ENCODE measurements at places on chromosomes 1 and 21. TPM values are rescaled to one million over a fixed set of nuclear protein-coding genes. Genes with fewer than 3 reads are reported as not detected.

The LRRC38 gene
- total RNA-seq: not detected

DNA sequence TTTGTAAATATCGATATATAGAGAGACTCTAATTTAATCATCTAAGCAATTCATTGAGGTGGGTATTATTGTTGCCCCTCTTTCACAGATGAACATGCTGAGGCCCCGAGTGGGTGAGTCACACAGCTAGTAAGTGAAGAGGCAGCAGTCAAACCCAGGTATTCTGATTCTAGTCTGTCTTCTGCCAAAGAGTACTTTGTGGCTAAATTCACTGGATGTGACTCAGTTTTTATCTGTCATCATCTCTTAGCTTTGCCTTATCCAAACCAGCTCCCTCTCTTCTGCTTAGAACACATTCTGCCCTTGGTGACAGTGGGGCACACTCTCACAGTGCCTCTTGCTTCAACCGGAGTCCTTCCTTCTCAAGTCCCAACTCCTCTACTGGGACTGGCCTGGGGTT lies 11.5 kb downstream of the FCRL5 start:
- DNase-seq: no peak

DNA sequence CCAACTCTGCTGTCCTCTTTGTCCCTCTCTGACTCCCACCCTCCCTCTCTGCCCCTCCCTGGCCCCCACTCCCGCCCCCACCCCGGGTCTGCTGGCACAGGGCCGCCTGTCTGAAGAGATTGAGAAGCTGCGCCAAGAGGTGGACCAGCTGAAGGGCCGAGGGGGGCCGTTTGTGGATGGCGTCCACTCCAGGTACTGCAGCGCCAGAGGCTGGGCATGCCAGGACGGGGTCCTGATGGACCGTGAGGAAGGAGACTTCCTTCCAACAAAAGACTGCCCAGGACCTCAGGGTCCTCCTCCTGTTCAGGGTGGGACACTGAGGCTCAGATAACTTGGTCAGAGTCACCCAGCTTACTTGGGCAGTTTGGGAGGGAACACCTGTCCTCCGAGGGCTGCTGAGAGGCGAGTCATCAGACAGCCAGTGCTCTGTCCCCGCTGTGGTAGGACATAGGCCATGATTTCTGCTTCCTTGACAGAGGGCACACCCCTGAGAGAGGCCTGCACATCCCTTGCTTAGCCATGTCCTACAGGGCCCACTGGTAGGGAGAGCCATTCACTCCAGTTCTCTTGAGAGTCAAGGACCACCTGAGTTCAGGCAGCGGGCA lies 23.4 kb downstream of the PPFIA4 start:
- no peak for DNase-seq

DNA sequence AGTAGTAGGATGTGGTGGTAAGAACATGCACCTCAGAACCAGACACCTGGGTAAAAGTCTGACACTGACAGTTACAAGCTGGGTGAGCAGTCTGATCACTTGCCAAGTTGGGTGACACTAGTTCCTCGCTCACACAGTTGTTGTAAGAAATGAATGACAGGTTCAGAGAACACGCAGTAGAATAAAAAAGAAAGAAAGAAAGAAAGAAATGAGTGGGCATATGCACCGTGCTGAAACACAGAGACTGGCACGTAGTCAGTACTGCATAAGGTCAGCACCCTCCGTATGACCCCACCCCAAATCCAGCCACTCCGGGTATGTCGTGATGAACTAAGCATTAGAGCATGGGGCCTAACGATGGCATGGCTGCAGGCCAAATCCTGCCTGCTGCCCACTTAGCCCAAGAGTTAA lies 90.6 kb downstream of the GLUL start:
- DNase-seq: no peak

The COL8A2 gene
- total RNA-seq: 1.2 TPM

GRCh38 chr1:243402868-243403267 lies 147.0 kb downstream of the SDCCAG8 start:
- DNase-seq: no peak

GRCh38 chr1:36123356-36123755 lies 1.7 kb downstream of the COL8A2 start:
- no peak for DNase-seq

GRCh38 chr1:93252598-93252997 lies 72.1 kb downstream of the CCDC18 start:
- no peak for DNase-seq

- no peak for DNase-seq
These were observed 19.7 kb downstream of the MRPL37 start for GRCh38 chr1:54219688-54220003.

The WASF2 gene
- 121 TPM for total RNA-seq

DNA sequence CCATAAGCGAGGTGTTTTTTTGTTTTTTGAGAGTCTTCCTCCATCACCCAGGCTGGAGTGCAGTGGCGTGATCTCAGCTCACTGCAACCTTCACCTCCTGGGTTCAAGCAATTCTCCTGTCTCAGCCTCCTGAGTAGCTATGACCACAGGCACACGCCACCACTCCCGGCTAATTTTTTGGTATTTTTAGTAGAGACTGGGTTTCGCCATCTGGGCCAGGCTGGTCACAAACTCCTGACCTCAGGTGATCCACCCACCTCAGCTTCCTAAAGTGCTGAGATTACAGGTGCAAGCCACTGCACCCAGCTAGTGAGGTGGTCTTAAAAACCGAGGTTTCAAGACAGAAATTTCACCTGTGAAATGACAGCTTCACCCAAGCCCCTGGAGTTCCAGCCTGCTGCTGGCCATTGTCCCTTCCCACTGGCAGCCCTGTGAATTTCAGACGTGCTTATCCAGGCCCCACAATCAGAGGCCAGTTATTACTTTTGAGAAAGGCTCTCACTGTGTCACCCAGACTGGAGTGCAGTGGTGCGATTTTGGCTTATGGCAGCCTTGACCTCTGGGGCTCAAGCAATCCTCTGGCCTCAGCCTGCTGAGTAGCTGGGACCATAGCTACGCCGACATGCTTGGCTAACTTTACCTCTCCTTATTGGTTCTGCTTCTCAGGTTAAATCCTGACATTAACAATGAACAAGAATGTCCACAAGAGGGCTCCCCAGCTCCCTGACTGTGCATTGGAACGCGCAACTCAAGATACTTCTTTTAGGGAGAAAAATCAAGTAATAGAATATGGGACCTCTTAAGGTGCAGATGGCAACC lies 19.4 kb downstream of the ENO1 start:
- DNase-seq: no peak

GRCh38 chr1:158049853-158050252 lies 56.4 kb downstream of the KIRREL1 start:
- no peak for DNase-seq

GRCh38 chr1:167487614-167488013 lies 30.7 kb downstream of the CD247 start:
- no peak for DNase-seq

The RGSL1 gene
- total RNA-seq: not detected

DNA sequence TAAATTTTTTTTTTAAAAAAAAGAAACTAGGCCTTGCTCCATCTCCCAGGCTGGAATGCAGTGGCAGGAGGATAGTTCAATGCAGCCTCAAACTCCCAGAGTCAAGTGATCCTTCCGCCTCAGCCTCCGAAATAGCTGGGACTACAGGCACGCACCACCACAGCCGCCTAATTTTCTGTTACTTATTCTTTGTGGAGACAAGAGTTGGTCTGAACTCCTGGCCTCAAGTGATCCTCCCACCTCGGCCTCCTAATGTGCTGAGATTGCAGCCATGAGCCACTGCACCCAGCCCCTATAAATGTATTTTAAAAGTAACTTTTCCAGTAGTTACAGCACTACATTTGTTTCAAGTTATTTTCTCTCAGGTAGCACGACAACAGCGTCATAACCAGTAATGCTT lies 2.3 kb downstream of the BRWD1 start:
- DNase-seq: no peak

DNA sequence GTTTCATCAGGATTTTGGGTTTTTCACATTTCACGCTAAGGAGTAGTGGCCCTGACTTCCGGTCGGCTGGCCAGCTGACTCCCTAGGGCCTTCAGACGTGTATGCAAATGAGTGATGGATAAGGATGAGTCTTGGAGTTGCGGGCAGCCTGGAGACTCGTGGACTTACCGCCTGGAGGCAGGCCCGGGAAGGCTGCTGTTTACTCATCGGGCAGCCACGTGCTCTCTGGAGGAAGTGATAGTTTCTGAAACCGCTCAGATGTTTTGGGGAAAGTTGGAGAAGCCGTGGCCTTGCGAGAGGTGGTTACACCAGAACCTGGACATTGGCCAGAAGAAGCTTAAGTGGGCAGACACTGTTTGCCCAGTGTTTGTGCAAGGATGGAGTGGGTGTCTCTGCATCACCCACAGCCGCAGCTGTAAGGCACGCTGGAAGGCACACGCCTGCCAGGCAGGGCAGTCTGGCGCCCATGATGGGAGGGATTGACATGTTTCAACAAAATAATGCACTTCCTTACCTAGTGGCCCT lies 23.1 kb upstream of the TNFRSF1B start:
- DNase-seq: no peak

The PATJ gene
- 36.2 TPM for total RNA-seq

DNA sequence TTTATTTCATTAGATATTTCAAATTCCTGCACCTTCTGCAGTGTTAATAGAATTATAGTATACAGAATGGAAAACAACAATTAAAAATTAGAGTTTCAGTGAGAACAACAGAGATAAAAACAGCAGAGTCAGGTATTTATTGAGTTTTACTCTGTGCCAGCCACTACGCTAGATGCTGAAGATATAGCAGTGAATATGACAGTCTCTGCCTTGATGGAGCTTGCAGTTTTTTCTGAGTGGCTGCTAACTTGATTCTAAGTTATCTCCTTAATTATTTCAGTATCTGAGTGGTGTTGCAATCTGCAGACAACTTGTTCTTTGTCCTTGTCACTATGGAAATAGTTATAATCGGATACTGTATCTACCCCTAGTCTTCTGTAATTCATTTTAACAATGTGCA lies 384.3 kb upstream of the ZRANB2 start:
- DNase-seq: no peak

DNA sequence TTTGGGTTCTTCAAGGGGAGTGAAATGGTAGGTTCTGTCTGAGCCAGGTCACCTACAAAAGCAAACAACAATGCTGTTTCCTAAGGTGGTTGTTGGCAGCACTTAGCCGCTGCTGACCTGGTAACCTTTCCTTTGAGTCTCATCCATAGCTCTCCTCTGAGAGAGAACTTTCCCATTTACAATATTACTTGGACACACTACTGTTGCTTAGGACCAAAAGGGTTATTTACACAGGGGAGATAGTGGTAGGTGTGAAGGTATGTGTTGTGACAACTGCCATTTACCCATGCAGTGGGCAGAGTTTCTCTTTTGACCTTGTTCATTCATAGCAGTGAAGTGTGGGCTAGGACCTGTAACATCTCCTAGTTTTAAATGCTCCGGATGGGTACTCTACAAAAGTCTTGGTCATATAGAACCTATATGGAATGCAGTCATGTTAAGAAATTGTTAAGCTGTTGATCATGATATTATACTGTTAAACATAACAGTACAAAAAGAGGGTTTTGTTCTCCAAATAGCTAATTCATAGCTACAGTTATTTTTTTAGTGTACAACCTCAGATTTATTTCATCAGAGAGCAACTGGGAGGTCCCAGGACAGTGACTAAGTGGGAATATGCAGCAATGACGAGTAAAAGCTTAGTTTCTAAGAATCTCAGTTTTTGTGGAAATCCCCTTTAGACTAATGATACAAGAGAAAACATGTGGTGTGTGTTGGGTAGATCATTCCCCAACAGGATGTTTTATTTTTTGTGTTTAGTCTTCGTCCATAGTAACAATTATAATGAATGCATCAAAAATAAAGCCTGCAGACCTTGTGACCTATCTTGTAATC lies 219.7 kb downstream of the NFIA start:
- no peak for DNase-seq

DNA sequence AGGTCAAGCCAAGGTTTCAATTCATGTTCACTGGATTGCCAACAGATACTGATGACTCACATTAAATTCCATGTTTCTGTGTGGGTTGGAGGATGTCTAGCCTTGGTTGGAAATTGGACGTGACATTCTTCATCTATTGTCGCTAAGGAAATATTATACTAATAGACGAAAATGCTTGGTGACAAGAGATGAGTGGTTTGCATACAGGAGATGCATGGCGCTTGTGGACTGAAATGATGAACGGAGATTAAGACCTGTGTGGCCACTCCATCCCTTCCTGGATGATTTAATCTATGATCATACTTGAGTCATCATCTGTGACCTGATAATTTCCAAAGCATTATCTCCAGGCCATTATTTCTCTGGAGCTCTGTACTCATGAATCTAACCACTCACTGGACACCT lies 97.0 kb upstream of the CD34 start:
- no peak for DNase-seq

DNA sequence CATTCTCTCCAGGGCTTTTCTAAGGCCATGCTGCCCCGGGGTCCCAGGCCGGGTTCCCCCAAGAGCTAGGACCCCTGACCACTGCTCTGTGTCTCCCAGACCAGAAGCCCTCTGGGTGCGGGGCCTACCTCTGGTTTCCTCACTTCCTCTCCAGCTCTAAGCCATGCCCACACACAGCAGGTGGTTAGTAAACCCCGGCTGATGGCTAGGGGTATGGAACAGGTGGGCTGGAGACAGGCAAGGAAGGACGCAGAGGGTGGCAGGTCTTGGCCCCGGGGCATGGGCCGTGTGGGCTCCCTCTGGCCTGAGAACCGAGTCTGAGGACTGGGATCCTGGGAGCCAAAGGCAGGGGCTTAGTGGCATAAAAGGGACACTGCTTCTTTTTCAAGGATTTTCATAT lies 15.9 kb upstream of the PLCH2 start:
- DNase-seq: no peak

The SYCP1 gene
- not detected for total RNA-seq

The ELAPOR1 gene
- total RNA-seq: 0.28 TPM

The TSPAN1 gene
- 26.1 TPM for total RNA-seq

The ARTN gene
- 0.49 TPM for total RNA-seq

DNA sequence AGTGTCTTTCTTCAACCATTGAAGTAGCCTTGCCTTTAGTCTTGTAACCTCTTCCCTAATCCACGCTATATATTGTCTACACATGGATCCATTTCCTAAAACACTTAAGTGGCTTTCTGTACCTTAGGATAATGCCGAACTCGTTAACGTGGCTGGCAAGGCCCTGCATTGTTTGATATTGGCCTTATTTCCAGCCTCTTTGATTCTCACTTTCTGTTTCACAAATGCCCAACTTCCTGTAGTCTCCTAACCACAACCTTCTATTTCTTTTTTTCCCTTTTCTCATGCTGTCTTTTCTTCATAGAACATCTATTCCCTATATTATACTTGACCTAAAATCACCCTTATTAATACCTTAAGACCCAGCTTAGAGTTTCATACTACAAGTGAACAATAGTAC lies 536.0 kb downstream of the LMO4 start:
- DNase-seq: no peak

DNA sequence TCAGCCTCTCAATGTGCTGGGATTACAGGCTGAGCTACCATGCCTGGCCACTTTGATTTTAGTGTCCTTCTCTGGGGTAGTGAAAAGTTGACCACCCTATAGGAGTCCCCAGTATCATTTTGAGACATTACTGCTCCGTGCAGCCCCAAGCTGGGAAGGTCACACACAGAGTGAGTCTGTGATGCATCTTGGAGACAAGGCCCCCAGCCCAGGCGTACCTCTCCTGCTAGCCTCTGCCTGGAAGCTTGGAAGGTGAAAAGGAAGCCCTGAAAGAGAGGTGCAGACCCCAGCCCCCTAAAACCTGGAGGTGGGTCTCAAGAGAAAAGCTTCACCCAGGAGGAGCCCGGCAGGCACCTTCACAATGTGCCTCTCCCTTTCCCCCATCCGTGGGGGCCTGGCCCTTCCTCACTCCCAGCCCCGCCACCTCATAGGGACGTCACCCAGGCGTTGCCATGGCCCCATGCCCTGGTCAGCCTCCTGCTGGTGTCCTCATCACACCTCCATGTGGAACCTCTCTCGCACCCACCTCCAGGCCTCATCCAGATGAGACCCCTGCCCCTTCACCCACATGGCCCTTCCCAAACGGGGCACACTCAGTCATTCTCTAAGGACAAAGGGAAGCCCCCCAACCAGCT lies 5.6 kb upstream of the ARF1 start:
- no peak for DNase-seq

Data from Panc1 (cell line).